Mesenchymal stem cell (in vitro differentiated cells and primary cell): ENCODE measurements at places on chromosomes 4 and X.

DNA sequence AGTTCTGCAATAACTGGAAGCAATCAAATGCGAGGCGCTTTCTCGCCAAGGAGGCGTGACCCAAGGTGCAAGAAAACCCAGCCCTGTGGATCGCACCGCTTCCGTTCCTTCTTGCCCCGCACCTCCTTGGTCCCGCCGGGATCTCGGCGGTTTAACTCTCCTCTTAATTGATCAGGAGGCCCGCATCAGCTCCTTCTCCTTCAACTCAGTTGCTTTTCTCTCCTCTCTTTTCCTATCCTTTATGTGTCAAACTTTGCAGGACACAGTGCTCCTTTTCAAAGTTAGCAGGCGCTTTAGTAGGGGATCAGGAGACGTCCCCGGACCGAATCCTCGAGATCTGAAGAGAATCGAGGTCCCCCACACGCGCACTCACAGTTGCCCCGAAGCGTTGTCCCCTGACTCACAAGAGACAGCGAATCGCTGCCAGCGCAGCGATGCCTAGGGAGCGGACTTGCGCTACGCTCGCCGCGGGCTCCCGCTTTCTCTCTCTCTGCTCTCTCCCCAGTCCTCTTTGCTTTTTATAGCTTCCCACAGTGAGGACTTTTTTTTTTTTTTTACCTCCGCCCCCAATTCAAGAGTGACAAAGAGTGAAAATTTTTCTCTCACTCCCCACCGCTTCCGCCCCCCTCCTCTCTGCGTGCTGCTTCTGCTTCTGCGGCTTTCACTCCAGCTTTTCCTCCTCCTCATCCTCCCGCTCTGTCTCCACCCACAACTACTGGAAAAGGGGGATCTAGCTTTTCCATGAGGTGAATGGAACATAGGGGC, at the start of gene DKK2:
Gene DKK2, minus strand, starts transcription at position 495 of the 765 bp plus-strand sequence. CDS start 722 bp downstream, outside the sequence.
- peak; percentile 58 for DNase-seq

DNA sequence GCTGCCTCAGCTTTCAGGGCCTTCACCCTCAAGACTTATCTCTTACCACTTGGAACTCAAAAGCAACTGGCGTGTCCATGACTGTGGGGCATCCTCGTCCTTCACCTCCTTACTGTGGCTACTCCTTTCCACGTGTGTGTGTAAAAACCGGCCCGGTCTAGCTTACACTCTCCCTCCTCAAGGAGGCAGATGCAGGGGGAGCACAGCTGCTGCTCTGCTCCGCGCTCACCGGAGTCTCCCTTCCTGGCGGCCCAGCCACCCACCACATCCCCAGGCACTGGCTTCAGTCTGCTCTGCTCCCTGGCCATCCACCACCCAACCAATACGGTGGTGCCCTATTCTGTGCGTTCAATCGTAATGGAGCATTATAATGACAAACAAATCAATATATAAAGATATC, 8.3 kb downstream of the RNF212 start:
- DNase-seq = no peak

DNA sequence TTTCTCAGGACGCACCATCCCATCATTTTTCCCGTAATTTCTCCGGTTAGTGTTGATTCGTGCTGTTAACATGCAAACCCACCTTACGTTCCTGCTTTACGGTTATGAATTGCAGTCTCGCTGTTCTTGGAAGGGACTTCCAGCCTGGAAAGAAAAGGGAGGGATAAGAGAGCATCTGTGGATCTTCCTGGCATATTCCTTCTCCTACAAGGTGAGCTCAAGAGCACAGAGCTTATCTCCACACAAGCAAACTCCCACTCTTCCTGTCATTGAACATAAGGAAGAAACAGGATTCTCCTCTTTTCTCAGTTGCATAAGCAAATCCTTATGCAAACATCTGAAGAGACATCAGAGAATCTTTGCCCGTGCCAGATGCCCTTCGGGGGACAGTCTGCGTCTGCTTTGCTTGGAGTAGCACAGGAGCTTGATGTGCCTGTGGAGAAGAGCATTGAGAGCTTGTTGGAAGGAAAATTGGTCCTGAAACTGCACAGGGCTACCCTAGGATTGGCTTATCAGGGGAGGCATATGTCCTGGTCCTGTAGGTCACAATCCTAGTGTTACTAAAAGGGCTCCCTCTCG, 127.0 kb downstream of the ASMT start:
- no peak for DNase-seq

GRCh38 chrX:130836447-130836846, 66.6 kb downstream of the ENOX2 start:
- no peak for DNase-seq

DNA sequence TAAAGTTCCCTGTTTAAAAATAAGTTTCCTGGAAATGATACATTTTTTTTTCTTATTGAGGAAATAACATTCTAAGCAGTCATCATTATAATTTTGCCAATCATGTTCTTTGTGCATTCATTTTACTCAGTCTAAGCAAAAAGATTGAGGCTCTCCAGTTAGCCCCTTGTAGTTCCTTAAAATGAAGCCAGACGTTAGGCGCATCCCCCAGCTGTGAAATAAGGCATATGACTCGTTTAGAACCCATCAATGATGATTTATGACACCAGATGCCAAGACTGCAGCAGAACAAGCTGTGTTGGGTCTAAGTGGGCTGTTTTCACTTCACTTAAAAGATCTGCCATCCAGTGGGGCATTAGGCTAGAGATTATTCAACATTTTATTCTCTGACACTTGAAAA, 17.0 kb downstream of the PDGFC start:
- DNase-seq = no peak

DNA sequence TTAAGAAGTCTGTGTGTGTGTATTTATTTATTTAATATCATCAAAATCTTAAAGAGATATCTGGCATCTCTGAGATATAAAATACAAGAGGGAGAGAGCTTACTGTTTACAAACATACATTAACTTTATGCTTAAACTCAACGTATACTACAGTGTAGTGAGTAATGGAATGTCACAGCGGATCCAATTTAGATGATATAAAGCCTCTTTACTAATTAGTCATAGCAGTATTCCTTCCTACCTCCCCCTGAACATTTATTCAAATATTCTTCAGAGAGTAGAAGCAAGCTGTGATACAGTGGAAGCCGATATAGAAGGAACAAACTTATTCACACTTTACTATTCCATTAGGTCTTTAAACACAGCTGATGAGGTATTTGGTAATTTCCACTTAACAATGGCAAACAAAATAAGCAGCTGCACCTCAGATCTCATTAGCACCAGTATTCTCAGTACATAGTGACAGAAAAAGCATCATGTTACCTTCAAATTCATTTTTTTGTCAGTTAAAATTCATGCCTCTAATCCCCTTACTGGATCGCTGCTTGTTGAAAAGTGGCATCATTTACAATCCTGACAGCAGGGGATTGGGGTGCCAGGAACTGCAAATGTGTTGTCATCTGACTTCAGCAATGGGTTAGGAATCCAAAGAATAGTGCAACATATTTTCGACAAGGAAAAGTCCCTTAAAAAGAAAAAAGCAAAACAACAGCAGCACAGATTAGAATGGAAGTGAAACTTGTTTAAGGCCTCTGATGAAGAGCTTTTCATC, 658.7 kb upstream of the EPHA5 start:
- DNase-seq = peak; percentile 1

- no peak for DNase-seq
Observed at GRCh38 chrX:3299636-3300035, 46.8 kb downstream of the MXRA5 start.

GRCh38 chr4:1136048-1136447, 22.7 kb upstream of the RNF212 start:
- peak; percentile 37 for DNase-seq
